ENCODE measurements at places on chromosomes 12 and 14.

- DNase-seq, result no peak
Observed at GRCh38 chr12:102399653-102400052, 80.7 kb downstream of the IGF1 start.

- DNase-seq, result no peak
Observed at GRCh38 chr12:3882896-3883564, 9.8 kb upstream of the PARP11 start.

GRCh38 chr12:77919450-77919849 lies 88.8 kb downstream of the NAV3 start:
- no peak for DNase-seq

- no peak for DNase-seq
Observed at GRCh38 chr12:124795081-124795948, 68.3 kb downstream of the SCARB1 start.

DNA sequence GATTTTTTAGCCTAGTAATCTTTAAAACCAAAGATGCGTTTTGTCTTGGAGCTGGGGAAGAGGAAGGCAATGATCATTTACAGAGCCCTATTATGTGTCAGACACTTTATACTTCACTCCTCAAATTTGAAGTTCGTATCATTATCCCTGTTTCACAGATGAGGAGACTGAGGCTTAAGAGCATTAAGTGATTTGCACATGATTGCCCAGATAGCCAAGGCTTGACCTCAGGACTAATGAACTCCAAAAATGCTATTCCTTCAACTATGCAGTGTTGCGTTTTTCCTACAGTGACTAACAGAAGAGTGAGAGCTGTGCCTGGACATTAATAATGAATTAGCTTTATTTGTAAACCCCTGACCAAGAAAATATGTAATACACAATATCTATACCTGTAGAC lies 136.8 kb upstream of the EEA1 start:
- no peak for DNase-seq

GRCh38 chr14:49865431-49865859 lies 12.9 kb upstream of the NEMF start:
- peak; percentile 85 for DNase-seq

- no peak for DNase-seq
Observed at GRCh38 chr14:96989306-96989705, 192.1 kb downstream of the VRK1 start.

GRCh38 chr12:59548930-59549329 lies 46.9 kb upstream of the SLC16A7 start:
- DNase-seq, result no peak

DNA sequence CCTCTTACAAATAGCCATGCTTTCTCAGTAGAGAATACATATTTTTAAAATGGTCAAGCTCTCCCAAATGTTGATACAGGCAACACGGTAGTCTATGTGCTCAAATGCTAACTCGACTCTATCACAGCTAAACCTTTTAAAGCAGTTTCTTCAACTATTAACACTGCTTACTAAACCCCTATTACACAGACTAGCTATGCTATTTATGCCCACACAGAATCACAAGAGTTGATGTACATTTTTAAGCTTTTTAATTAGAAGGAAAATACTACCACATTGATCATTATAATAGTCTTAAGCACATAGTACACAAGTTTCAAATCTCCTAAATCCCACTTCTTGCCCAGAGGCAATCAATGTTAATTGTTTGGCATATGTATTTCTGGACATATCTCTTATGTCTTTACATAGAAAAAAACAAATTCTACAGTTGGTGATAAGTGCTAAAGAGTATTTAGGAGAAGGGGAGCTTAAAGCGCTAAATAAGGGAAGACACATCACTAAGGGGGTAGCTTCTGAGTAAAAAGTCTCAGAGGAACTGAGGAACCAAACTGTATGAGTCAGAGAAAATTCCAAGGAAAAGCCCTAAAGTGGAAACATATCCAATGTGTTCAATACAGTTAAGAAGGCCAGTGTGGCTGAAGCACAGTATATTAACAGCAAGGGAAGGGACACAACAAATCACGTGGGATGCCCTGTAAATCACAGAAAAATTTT lies 13.7 kb downstream of the HNRNPC start:
- DNase-seq, result no peak

DNA sequence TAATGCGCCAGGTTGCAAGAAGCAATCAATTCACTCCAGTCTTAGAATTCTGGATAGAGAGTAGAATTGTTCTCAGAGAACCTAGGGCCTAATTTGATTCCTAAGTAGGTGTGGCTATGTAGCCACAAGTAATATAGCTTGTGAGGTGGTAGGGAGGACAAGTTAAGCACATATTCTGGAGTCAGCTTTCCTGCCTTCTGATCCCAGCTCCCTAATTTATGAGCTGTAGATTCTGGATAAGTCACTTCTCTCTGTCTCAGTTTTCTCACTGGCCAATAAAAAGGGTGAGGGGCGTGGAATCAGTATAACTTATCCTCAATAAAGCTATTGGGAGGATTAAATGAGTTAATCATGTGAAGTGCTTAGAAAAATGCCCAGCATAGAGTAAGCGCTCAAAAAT lies 3.0 kb upstream of the SNW1 start:
- DNase-seq, result no peak

DNA sequence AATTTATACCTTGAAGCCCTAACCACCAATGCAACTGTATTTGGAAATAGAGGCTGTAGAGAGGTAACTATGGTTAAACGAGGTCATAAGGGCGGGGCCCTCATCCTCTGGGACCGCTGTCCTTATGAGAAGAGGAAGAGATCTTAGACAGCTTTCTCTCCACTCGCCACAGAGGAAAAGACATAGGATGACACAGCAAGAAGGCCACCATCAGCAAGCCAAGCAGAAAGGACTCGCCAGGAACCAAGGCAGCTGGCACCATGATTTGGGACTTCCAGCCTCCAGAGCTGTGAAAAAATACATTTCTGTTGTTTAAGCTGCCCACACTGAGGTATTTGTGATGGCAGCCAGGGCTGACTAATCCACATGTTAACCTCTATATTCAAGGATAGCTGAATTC lies 30.4 kb upstream of the BCAT1 start:
- no peak for DNase-seq

DNA sequence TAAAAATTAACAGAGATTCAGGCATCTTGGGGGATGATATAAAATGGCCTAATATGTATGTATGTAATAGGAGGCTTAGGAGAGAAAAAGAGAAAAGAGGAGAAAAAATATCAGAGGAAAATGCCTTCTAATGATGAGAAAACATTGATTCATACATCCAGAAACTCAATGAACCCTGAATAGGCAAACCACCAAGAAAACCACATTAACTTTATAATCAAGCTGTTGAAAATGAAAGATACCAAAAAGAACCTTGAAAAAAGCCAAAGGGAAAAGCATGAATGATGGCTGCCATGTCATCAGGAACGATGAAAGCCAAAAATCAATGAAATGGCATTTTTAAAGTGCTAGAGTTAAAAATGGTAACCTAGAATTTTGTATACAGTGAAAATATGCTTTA lies 180.2 kb downstream of the EPS8 start:
- DNase-seq, result no peak

DNA sequence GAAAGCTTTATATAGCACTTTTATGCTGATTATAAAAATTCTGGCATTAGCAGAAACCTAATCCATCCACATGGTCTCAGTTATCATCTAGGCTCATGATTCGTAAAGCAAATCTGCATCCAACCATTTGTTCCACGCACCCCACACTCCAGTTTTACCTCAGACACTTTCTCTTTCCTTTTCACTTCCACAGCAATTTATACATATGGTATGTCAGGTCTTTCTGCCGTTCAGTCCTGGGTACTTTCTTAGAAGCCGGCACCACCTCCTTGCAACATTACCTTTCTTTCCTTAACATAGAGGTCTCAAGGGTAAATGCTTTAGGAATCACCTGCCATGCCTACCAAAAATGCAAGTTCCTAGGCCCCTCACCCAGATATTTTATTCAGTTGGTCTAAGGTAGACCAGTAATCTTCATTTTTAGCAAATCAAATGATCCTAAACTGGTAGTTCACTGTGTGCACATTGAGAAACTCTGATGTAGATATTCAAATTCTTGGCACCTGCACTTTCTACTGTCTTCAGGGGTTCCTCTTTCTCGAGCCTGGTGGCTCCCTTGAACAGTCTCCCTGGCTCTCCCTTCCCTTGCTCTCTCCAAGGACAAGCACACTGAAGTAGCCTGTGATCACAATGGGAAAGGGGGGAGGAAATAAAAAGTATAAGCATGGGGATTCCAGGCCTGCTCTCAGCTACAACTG lies 2.8 kb upstream of the KRAS start:
- no peak for DNase-seq

- peak; percentile 50 for DNase-seq
Observed at GRCh38 chr12:112096667-112097066, 11.9 kb downstream of the NAA25 start.

- no peak for DNase-seq
Observed at GRCh38 chr14:105477660-105478397, 3.2 kb downstream of the CRIP2 start.

- peak; percentile 31 for DNase-seq
Observed at GRCh38 chr12:117063162-117063911, 35.9 kb downstream of the TESC start.

DNA sequence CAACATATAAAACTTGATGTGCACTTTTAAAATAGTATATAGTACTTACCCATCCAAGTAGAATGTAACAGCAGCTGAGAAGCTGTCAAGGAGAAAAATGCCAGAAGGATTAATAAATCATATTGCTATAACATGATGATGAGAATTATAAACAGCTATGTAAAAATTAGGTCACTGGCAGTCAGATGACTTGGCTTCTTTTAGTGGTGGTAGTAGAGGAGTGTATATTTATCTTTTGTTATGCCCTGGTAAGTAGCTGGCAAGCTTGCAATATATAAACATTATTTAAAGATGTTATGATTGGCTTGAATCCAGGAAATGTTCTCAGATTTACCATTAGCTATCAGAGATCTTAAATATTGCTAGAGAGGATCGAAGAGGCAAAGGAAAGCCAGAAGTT lies 471.0 kb upstream of the MGAT4C start:
- DNase-seq, result no peak

DNA sequence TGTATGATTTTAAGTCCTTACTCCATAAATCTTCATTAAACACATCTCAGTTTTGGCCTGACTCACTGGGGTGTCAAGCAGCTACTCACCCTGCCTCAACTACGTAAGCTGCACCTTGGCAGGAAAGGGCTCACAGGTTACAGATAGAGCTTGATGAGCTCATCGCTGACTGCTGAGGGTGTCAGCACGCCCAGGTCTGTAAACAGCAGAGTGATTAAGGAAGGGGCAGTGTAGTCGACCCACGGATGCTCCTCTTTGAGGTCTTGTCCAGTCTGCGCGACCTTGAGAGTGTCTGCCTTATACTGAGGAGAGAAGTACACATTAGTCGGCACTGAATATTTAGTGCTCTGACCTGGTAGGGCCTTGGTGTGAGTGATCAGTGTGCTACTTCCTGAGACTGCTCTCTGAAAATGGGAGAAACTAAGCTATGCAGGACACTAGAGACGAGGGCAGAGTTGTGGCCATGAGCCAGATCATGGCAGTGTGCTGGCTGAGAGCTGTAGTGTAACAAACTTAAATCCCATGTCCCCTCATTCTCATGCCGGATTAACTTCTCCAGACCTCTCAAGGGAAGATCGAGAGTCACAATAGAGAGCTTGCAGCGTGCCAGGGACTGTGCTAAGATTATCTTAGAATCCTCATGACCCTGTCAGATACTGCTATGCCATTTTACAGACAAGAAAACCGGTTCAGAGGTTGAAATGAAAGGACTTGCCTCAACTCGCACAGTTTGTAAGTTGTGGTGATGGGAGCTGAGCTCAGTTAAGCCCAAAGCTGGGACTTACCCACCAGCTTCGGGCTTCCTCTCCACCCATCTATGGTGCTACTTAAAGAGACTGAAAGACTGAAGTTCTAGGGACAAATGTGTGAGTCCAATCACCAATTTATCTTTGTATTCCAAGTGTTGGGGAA lies 11.6 kb downstream of the EIF2B1 start:
- DNase-seq, result peak; percentile 11

DNA sequence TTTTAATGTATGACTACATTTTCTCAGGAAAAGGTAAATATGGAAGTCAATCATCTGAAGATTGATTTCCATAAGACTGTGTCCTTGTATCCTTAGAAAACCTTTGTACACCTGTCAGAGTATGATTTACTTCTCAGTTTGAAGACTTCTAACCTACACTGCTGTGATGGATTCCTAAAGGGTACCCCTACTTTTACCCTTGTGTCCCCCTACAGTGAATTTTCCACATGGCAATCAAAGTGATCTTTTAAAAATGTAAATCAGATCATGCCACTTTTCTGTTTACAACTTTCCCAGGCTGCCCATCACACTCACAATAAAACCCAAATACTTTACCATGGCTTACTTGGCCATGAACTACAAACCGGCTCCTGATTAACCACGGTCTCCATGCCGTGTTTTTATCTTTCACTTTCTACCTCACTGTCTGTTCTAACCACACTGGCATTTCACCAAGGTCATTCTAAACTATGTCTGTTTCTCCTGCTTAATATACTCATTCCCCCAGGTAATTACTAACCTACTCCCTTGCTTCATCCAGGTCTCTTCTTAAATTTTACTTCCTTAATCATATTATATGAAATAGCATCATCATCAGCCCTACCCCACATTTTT lies 8.1 kb downstream of the DNAI7 start:
- DNase-seq, result peak; percentile 8

- no peak for DNase-seq
Observed at GRCh38 chr12:82019533-82019932, 260.4 kb upstream of the PPFIA2 start.

DNA sequence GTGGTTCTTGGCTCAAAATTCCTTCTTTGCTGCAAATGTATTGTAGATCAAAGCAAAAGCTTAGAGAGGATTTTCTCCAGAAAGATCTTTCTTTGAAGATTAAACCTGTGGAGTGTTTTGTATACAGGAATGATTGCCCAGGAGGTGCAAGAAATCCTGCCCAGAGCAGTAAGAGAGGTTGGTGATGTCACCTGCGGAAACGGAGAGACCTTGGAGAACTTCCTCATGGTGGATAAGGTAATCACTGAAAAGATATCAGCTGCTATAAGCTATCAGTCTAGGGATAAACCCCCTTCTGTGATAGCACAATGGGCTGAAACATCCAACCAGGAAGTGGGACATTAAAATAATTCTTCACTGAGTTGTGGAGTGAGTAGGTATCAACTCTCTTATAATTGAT lies 85.7 kb downstream of the MYRFL start:
- DNase-seq, result no peak

- DNase-seq, result no peak
Observed at GRCh38 chr12:88623777-88624548, 43.7 kb upstream of the KITLG start.

Data from activated T-cell treated with anti-CD3 and anti-CD28 coated beads, Interleukin-2, amount 50 U/mL, for 72 hours (primary cell).